Adrenal gland (tissue), 19 donors: ENCODE measurements at places on chromosomes 16 and 17. TPM values are rescaled to one million over a fixed set of nuclear protein-coding genes. Genes with fewer than 3 reads are reported as not detected.

DNA sequence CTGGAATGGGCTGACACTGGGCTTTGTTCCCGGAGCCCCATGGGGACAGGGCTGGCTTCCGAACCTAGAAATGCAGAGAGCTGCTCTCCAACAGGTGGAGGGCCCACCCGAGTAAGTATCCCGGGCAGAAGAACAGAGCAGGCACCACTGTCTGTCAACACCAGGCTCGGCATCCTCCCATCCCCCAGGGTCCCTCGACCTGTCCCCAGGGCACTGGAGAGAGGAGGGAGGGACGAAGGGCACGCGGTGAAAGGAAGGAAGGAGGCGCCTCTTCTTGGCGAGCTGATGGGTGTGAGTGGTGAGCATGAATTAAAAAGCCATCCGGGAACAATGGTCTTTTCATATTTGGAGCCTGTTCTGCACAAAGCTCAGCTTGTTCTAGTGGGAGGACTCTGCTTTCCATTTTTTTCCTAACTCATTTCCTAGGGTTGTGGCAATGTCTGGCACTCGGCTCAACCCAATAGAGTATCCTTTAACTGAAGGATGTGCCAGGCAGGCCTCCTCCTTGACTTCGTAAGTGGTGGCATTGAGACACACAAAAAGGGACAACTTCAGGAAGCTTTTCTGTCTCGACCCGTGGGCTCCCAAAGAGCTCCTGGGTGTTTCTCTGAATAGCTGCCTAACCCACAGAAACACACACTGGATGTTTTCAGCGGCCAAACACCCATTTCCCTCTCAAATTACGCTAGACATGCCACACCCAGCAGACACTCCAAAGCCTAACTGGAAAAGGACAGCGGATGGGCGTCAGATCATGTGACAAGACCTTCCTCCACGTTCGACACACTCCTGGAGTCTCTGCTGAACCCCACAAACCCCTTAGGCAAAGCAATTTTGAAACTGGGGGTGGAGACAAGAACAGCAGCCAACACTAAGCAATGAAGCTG, 47.7 kb downstream of the ZFHX3 start:
- H3K4me1 ChIP-seq = no peaks in the 10 kb centered on the region
- no peak overlapping the region for H3K4me3 ChIP-seq
- H3K27ac ChIP-seq = no peak overlapping the region
- no peaks in the 10 kb centered on the region for H3K27me3 ChIP-seq
- no peaks in the 10 kb centered on the region for H3K36me3 ChIP-seq

Gene DPEP3
- polyA plus RNA-seq = 0.32 TPM

GRCh38 chr16:71425746-71426068, 16.1 kb downstream of the TLE7 start:
- DNase-seq = no peak
- H3K27me3 ChIP-seq = peaks cover 8% of the 10 kb centered on the region
- no peaks in the 10 kb centered on the region for H3K4me1 ChIP-seq
- H3K27ac ChIP-seq = no peak overlapping the region
- no peak overlapping the region for H3K4me3 ChIP-seq

Gene LYZL6
- polyA plus RNA-seq = not detected

GRCh38 chr16:83390759-83391158, 417.0 kb upstream of the HSBP1 start:
- H3K4me3 ChIP-seq = no peak overlapping the region
- no peaks in the 10 kb centered on the region for H3K4me1 ChIP-seq
- DNase-seq = no peak
- H3K27me3 ChIP-seq = no peaks in the 10 kb centered on the region

GRCh38 chr17:74452033-74452840, 14.2 kb upstream of the CD300A start:
- H3K4me1 ChIP-seq = peaks cover 27% of the 10 kb centered on the region
- DNase-seq = peak; percentile 22
- no peak overlapping the region for H3K27ac ChIP-seq
- no peak overlapping the region for H3K4me3 ChIP-seq

Gene USP43
- 0.97 TPM for polyA plus RNA-seq

DNA sequence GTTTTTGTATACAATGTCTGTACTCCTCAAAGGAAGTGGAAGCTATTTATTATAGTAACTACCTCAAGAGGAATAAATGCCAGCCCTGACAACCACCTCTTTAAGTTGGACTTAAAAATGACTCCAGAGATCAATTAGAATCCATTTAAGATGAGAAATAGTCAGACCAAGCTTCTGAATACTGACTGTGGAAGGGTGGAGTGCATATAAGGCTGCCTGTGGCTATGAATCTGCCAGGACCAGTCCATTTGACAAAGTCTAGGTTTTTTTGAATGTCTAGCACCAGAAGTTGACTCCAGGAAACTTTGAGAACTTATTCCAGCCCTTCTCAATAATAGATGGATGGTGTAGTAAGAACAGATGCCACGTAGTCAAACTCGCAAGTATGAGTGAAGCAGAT, 15.0 kb downstream of the OGFOD1 start:
- no peaks in the 10 kb centered on the region for H3K27me3 ChIP-seq
- no peak for DNase-seq
- H3K4me1 ChIP-seq = peaks cover 7% of the 10 kb centered on the region
- H3K4me3 ChIP-seq = no peak overlapping the region

DNA sequence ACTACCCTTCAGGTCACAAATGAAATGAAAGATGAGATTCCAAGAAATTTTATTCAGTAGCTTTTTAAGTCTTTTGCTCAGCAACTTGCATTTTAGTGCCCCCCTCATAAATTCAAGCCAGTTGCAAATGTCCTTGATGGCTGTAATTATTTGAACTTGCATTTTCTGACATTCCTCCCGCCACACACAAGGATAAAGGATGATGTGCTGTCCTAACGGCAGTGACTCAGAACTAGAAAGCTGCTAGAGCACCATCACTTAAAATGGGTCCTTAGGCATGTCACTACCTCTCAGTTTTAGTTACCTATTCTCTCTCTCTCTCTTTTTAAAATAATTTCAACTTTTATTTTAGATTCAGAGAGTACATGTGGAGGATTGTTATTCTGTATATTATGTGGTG, 306.7 kb downstream of the CNTNAP4 start:
- no peak overlapping the region for H3K4me3 ChIP-seq
- no peaks in the 10 kb centered on the region for H3K27me3 ChIP-seq
